ENCODE measurements at places on chromosomes 2 and 18. TPM values are rescaled to one million over a fixed set of nuclear protein-coding genes. Genes with fewer than 3 reads are reported as not detected.

GRCh38 chr18:57961411-57961810, 82.6 kb upstream of the NEDD4L start:
- no peak for DNase-seq

GRCh38 chr2:106953779-106954178, 67.8 kb upstream of the ST6GAL2 start:
- DNase-seq: no peak

- DNase-seq: no peak
Observed at GRCh38 chr2:18230668-18231067, 329.8 kb downstream of the RDH14 start.

- DNase-seq: no peak
Observed at GRCh38 chr18:34817636-34818035, 107.5 kb downstream of the DTNA start.

GRCh38 chr2:79827881-79828280, 315.0 kb downstream of the CTNNA2 start:
- no peak for DNase-seq

CABYR gene
- 0.99 TPM for total RNA-seq

PCARE gene
- total RNA-seq: 0.49 TPM

STARD6 gene
- total RNA-seq: not detected

GULP1 gene
- total RNA-seq: 32.7 TPM

All from cardiac muscle cell (in vitro differentiated cells and primary cell).